Lower lobe of right lung (tissue), 2 donors: ENCODE measurements at places on chromosomes 12 and 14. TPM values are rescaled to one million over a fixed set of nuclear protein-coding genes. Genes with fewer than 3 reads are reported as not detected.

- no peak overlapping the region for H3K27ac ChIP-seq
- no peak overlapping the region for H3K4me3 ChIP-seq
- H3K4me1 ChIP-seq, result peaks cover under 1% of the 10 kb centered on the region
- H3K36me3 ChIP-seq, result peaks cover 71% of the 10 kb centered on the region
- H3K27me3 ChIP-seq, result no peaks in the 10 kb centered on the region
Measured at GRCh38 chr14:24207104-24207551, 1.6 kb downstream of the TSSK4 start.

- H3K36me3 ChIP-seq, result peaks cover 85% of the 10 kb centered on the region
- H3K4me3 ChIP-seq, result no peak overlapping the region
- no peaks in the 10 kb centered on the region for H3K27me3 ChIP-seq
- H3K27ac ChIP-seq, result no peak overlapping the region
- no peaks in the 10 kb centered on the region for H3K4me1 ChIP-seq
Measured at GRCh38 chr12:112998987-112999767, 20.9 kb downstream of the OAS2 start.

The OTUB2 gene
- 1.9 TPM for total RNA-seq

GRCh38 chr14:30525833-30526232, 33.1 kb upstream of the G2E3 start:
- no peak for DNase-seq
- H3K36me3 ChIP-seq, result no peaks in the 10 kb centered on the region

DNA sequence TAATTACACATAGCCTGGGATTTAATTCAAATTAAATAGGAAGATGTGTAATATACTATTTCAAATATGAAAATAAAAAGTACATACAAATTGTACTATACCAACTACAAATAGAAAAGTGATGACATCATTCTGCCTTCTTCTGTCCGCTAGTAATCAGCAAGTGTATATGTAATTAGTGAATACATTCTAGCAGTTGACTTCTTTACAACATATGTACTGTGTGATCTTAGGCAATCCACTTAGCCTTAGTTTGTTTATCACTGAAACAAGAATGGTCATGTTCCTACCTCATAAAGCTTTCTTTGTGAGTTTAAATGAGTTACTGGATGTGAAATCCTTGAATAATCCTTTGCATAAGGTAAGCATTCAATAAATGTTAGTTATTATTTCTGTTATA, 7.8 kb upstream of the LUM start:
- no peaks in the 10 kb centered on the region for H3K27me3 ChIP-seq
- DNase-seq, result no peak
- H3K27ac ChIP-seq, result no peak overlapping the region
- no peaks in the 10 kb centered on the region for H3K4me1 ChIP-seq
- H3K36me3 ChIP-seq, result no peaks in the 10 kb centered on the region

The OTOGL gene
- 0.32 TPM for total RNA-seq

The MAP3K9 gene
- 9.4 TPM for total RNA-seq

DNA sequence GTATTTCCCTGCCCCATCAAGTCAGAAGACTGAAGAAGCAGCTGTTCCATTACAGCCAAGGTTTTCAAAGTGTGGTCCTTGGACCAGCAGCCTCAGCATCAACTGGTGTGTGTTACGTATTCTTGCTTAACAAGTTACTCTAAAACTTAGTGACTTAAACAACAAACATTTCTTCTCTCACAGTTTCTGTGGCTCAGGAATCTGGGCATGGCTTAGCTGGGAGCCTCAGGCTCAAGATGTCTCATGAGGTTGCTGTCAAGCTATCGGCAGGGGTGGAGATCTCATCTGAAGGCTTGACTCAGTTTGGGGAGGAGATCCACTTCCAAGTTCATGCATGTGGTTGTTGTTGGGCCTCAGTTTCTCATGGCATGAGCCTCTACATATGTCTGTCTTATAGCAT, 174.5 kb downstream of the KTN1 start:
- H3K4me3 ChIP-seq, result no peak overlapping the region
- H3K36me3 ChIP-seq, result no peaks in the 10 kb centered on the region
- no peak for DNase-seq
- peaks cover 17% of the 10 kb centered on the region for H3K4me1 ChIP-seq
- no peak overlapping the region for H3K27ac ChIP-seq

DNA sequence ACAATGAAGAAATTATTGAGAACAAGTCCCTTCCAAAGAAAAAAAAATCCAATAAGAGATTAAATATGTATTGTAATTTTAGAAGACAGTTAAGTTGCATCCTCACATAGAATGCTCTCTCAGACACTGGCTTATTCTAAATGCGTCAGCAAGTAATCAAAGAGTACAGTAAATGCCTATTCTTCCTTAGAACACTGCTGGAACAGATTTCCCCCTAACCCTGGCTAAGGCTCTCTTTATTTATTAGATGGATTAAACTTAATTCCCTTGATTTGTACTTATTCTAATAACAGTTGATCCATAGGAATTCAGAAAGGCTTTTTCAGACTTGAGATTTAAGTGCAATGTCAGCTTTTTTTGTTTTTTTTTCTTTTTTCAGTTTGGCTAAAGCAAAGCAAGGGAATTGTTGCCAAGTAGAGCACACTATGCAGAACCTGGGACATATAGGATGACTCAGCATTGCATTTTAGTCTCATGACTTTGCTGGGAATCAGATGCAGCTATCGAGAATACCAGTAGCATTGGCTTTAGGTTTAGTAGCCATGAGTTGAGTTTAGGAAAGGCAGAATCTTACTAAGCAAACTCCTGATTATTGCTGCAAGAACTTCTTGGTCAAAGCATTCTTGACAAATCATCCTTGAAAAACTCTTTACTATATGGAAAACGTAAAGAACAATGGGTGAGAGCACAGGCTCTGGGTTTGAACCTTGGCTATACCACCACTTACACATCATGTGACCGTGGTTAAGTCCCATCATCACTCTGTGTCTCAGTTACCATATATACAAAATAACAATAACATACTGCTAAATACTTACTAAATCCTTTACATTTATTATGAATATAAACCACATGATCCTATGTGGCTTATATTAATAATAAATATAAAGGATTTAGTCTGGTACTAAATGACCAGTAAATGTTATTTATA, 26.7 kb downstream of the MED21 start:
- no peak overlapping the region for H3K27ac ChIP-seq
- no peaks in the 10 kb centered on the region for H3K4me1 ChIP-seq
- H3K4me3 ChIP-seq, result no peak overlapping the region

The MYF6 gene
- total RNA-seq, result not detected

DNA sequence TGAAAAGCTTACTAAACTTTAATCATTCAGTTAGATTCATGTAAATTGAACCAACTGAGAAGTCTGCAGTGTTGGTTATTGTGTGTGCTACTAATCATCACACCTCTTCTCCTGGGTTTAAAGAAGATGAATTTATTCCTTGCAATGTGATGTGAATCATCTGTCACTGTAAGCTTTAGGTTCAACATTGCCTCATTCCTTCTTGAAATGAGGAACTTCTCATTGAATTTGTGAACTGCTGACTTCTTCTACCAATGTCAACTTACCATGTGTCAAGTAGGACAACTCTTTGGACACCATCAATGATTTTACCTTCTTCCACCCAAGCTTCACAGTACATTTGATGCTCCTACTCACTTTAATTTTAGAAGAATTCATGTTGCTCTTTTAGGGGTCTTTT, 17.4 kb upstream of the PRB2 start:
- H3K4me1 ChIP-seq, result no peaks in the 10 kb centered on the region
- no peak overlapping the region for H3K27ac ChIP-seq
- H3K4me3 ChIP-seq, result no peak overlapping the region
- H3K27me3 ChIP-seq, result no peaks in the 10 kb centered on the region
- no peaks in the 10 kb centered on the region for H3K36me3 ChIP-seq

The DPY19L2 gene
- 3.2 TPM for total RNA-seq

DNA sequence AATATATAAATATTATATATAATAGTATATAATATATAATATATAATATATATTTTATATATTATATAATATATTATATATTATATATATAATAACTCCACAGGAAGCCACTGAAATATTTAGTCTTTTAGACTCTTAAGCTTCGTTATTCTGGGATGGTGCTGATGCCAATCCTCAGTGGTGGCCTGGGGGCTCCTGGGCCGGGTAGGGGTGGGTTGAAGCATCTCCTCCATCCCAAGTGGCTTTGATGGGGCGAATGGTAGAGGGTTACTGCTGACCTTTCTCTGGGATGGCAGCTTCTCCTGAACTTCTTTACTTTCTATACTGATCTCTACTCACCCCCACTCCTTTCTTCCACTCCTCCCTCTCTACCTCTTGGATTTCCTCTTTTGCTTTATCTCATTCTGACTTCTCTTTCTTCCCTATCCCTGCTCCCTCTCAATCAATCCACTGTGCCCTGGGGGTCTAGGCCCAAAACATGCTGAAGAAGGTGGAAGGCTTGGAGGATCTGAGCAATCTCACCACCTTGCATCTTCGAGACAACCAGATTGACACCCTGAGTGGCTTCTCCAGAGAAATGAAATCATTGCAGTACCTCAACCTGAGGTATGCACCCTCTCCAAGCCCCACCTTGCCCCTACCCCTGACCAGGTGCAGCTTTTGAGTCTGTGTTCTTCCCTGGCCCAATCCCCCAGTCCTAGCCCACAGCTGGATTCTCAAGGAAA, 4.8 kb upstream of the ENO2 start:
- H3K4me1 ChIP-seq, result peaks cover 14% of the 10 kb centered on the region
- DNase-seq, result peak; percentile 4
- no peak overlapping the region for H3K27ac ChIP-seq

GRCh38 chr12:83573671-83574070, 887.0 kb downstream of the TMTC2 start:
- no peak overlapping the region for H3K4me3 ChIP-seq
- no peak for DNase-seq

DNA sequence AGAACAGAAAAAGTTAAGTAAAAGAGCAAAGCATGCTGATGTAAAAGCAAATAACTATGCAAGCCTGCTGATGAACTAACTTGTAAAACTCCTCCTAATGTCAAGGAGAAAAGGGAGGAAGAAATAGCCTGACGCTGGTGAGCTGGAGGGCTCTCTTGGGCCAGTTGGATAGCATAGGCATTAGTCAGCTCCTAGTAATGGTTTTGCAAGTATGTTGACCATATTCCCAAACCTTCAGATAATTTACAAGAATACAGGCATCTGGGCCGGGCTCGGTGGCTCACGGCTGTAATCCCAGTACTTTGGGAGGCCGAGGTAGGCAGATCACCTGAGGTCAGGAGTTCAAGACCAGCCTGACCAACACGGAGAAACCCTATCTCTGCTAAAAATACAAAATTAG, 871.4 kb downstream of the C12orf50 start:
- no peak overlapping the region for H3K4me3 ChIP-seq
- H3K4me1 ChIP-seq, result no peaks in the 10 kb centered on the region
- no peak for DNase-seq
- H3K36me3 ChIP-seq, result no peaks in the 10 kb centered on the region

The ABCD2 gene
- total RNA-seq, result 0.47 TPM

DNA sequence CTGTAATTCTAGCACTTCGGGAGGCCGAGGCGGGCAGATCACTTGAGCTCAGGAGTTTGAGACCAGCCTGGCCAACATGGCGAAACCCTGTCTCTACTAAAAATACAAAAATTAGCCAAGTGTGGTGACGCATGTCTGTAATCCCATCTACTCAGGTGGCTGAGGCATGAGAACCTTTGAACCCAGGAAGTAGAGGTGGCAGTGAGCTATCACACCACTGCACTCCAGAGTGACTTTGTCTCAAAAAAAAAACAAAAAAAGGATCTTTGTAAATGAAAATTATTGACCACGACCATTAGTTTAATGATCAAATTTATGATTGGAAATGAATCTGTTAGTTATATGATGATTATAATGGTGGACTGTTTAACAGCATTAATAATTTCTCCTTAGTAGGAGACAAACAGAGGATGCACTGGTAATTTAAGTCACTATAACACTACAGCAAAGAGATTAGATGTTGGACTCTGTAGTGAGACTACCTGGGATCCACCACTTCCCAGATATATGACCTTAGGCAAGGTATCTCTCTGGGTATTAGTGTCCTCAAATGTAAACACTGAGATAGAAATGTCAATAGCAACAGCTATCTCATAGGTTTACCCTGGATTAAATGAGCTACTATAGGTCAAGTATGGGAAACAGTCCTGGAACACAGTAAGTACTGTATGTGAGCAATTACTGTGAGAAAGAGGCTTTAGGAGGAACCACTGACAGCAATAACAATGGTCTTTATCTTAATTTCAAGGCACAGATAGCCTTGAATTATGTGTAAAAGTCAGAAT, 214.7 kb downstream of the NOVA1 start:
- no peaks in the 10 kb centered on the region for H3K36me3 ChIP-seq
- H3K27ac ChIP-seq, result no peak overlapping the region
- no peak for DNase-seq
- no peak overlapping the region for H3K4me3 ChIP-seq

- H3K36me3 ChIP-seq, result no peaks in the 10 kb centered on the region
- H3K27ac ChIP-seq, result peak overlapping the region; percentile 75
- H3K4me1 ChIP-seq, result peaks cover 51% of the 10 kb centered on the region
- DNase-seq, result no peak
- H3K27me3 ChIP-seq, result no peaks in the 10 kb centered on the region
Measured at GRCh38 chr12:52190860-52191729, 719 bp downstream of the KRT80 start.

DNA sequence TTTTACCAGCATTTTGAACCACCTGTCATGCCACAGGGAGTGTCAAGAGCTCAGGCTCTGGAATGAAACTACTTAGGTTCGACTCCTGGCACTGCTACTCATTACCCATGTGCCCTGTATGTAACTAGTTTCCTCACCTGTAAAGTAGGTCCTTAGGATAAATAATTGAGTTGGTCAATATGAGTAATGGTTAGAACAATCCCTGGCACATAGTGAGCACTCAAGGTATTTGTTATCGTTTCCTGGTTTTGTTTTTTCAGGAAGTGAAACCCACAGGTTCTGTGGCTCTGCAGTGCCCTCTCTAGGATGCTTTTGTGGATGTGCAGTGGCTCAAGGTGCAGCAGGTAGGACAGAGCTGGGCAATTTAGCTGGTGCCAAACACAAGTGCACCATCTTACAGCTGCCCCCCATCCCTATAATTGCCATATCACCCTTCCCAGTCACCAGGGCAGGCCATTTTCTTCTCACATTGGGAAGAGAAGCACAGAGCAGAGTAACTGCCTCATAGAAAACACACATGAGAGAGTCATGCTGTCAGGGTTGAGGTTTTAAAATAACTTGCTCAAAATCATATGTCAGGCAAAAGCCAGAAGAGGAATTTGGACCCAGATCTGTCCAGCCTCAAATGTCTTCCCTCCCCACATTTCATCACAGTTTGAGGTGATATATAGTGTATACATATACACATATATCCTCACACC, 297.5 kb downstream of the RPAP3 start:
- peaks cover 18% of the 10 kb centered on the region for H3K4me1 ChIP-seq
- H3K36me3 ChIP-seq, result no peaks in the 10 kb centered on the region
- no peaks in the 10 kb centered on the region for H3K27me3 ChIP-seq

The FOXN4 gene
- total RNA-seq, result not detected

The TPH2 gene
- total RNA-seq, result not detected

GRCh38 chr12:62766496-62766895, 168.5 kb downstream of the PPM1H start:
- no peak for DNase-seq
- H3K4me3 ChIP-seq, result no peak overlapping the region
- no peaks in the 10 kb centered on the region for H3K36me3 ChIP-seq
- H3K4me1 ChIP-seq, result peaks cover 1% of the 10 kb centered on the region

- DNase-seq, result no peak
- H3K36me3 ChIP-seq, result no peaks in the 10 kb centered on the region
- H3K4me3 ChIP-seq, result no peak overlapping the region
- H3K27ac ChIP-seq, result no peak overlapping the region
- H3K27me3 ChIP-seq, result no peaks in the 10 kb centered on the region
Measured at GRCh38 chr14:24705840-24706239, 71.8 kb upstream of the GZMB start.

- no peak overlapping the region for H3K27ac ChIP-seq
- no peaks in the 10 kb centered on the region for H3K36me3 ChIP-seq
- H3K4me3 ChIP-seq, result no peak overlapping the region
Measured at GRCh38 chr14:55094292-55095157, 34.5 kb upstream of the LGALS3 start.
